ENCODE measurements at places on chromosomes 4 and X.

DNA sequence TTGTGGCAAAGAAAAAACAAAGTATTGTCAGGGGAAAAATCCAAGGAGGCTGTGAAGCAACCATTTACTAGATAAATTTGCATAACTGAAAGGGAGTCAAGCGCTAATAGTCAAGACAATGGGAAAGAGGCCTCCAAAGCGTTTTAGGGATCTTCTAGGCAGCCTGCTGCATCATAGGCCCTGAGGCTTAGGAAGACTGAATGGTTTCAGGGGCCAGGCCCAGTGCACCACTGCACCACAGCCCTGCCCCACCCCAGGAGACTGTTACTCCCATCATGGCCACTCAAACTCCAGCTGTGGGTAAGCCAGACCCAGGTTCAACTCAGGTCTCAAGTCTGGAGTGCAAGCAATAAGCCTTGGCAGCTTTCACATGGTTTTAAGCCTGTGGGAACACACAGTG is 362.9 kb downstream of the SH3BGRL start:
- no peak for DNase-seq

DNA sequence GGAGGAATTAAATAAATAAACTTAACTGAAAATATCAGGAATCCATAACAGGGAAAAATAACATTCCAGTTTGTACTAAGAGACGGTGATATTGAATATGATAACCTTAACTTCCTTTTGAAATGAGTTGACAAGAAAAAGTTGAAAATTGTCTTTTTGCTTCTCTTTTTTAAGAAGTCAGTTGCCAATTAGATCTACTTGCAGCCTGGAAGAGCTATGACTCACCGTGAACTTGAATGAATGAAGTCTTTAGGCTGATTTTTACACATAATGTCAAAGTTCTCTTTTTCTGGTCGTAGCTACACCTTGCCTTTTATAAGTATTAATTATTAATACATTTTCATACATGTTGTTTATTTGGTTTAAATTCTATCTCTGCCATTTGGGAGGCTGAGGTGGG is 94.4 kb upstream of the HPGD start:
- DNase-seq, result no peak

DNA sequence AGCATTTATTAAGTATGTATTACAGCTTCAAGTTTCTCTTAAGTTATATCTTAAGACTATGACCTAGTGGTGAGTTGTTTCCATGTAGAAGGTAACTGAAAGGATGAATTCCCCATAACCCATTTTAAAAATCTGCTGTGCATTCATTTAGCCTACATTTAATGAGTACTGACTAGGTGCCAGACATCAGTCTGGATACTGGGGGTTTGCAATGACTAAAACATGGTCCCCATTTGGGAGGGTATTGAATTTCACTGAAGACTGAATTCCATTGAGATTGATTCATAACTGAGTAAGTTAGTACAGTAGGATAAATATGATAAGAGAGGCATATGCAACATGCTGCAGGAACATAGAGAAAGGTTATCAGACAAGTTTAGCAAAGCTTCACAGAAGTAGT is 241.5 kb downstream of the FRAS1 start:
- DNase-seq, result no peak

GRCh38 chr4:27490315-27490714 is 629.7 kb downstream of the STIM2 start:
- DNase-seq, result no peak

DNA sequence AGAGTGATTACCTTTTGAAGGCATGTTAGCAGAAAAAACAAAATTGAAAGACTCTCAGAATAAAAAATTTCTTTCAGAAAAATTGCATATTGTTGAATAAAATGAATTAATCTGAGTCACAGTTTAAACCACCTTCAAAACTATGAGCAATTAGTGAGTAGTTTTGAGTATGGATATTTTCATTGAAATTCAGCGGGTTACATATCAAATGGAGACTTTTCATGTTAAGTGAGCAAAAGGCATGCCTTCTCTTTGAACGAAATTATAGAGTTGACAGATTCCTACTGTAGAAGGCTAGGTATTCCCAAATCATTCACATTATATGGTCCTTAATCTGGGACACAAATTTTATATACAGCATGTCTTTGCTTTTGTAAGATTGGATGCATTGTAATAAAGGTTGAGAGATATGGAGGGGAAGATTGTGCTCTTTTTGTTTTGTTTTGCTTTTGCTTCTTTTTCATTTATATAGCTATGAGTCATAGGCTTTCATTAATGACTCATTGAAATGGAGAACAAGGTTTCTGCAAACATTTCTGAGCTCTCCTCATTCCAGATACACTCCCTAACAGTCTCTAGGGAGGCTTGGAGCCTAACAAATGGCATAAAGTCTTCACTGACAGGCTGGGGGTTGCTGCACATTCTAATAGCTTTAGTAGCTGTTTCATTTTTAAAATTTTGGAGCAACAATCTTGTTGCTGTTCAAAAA is 21.6 kb downstream of the PCDH18 start:
- DNase-seq, result no peak

- no peak for DNase-seq
Measured at GRCh38 chr4:83771113-83771705, 235.3 kb downstream of the GPAT3 start.

All from esophagus squamous epithelium (tissue), 5 donors.